ENCODE measurements at places on chromosomes 4 and X.

GRCh38 chr4:158535130-158535614, 13.5 kb downstream of the RXFP1 start:
- no peak for DNase-seq

DNA sequence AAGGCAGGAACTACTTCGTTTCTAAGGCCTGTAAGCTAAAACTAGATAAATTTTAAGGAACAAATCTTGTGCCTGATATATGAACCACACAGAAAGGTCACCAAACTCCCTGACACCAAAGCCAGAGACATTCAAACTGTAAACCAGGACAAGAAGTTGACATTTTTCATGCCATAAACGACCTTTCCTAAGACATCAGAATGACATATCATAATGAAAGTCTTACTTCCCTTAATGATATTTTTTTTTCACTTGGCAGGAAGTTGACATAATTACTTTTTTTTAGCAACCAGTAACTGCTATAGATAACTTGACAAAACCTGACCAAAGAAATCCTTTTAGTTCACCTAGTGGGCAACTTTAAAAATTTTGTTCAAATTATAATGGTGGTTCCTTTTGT, 231.5 kb upstream of the AGTR2 start:
- DNase-seq: no peak

DNA sequence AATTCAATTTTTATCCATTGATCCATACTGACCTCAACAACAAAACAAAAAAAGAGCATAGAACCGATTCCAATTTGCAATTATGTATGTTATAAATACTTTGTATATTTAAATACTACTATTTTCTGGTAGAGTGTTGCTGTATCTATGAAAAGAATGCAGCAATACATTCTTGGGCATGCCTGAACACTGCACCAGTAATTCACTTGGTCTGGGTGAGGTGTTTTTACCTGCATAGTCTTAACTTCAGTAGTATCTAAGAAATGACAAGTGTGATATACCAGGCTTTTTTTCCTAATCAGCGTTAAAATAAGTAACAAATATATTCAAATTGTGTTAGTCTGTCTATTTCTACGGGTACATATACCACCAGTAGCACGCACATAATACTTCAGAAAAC, 120.2 kb downstream of the KLHL13 start:
- no peak for DNase-seq

DNA sequence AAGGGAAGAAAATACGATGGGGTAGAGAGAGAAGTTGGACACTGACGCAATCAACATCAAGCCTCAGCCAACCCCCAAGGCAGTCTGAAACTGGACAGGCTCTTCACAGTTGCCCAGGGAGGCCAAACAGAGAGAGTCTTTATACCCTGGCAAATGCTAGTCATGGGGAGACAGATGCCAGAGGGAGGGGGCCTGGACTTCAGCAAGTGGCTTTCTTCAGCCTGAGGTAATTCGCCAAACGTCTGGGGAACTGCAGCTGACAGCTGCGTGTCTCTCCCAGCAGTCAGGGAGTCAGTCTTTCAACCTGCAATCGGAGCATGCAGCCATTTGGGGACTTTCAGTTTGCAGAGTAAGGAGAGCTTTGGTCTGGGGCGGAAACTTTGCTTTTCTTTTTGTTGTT, 521.6 kb downstream of the TRIML1 start:
- no peak for DNase-seq

- DNase-seq: no peak
These were observed 69.9 kb downstream of the ARHGAP10 start for GRCh38 chr4:147801820-147802219.

- DNase-seq: no peak
These were observed 115.2 kb upstream of the LNX1 start for GRCh38 chr4:53706422-53707032.
